ENCODE measurements at places on chromosomes 2 and 18. TPM values are rescaled to one million over a fixed set of nuclear protein-coding genes. Genes with fewer than 3 reads are reported as not detected.

Gene RAB27B
- 0.35 TPM for total RNA-seq

Gene RND3
- total RNA-seq = not detected

Gene CRACDL
- 0.59 TPM for total RNA-seq

Gene MC5R
- not detected for total RNA-seq

Gene ABCG5
- total RNA-seq = not detected

Gene SLC9A4
- 0.11 TPM for total RNA-seq

Gene SERPINB3
- total RNA-seq = not detected

GRCh38 chr2:138071720-138072719 lies 107.7 kb downstream of the HNMT start:
- no peaks in the 10 kb centered on the region for H3K4me1 ChIP-seq
- H3K27ac ChIP-seq = no peak overlapping the region
- H3K4me3 ChIP-seq = no peak overlapping the region
- H3K27me3 ChIP-seq = no peaks in the 10 kb centered on the region

- H3K4me1 ChIP-seq = peaks cover 6% of the 10 kb centered on the region
- no peak overlapping the region for H3K27ac ChIP-seq
- no peak overlapping the region for H3K4me3 ChIP-seq
- no peaks in the 10 kb centered on the region for H3K36me3 ChIP-seq
Observed at GRCh38 chr2:159118115-159118858, 149.8 kb downstream of the TANC1 start.

- no peak overlapping the region for H3K4me3 ChIP-seq
- H3K27me3 ChIP-seq = no peaks in the 10 kb centered on the region
- H3K36me3 ChIP-seq = no peaks in the 10 kb centered on the region
- no peak for DNase-seq
- peaks cover 2% of the 10 kb centered on the region for H3K4me1 ChIP-seq
Observed at GRCh38 chr2:159595410-159596046, 20.8 kb downstream of the BAZ2B start.

DNA sequence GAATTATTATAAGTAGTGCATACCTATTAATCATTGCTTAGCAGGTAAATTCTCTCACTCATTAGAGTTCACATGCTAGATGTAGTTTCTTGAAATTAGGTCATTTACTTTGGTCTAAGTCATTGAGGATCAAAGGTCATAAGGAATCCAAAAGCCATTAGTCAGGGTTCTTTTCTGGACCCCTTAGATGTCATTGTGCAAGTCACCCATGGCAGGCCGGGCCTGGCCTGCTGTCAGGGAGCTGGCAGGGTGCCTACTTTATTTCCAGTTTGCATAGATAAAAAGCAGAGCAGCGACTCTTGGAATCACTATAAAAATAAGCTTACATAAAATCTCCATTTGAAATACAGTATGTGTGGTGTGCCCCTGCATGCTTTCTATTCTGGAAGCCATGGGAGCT lies 91.3 kb downstream of the MEIS1 start:
- DNase-seq = no peak
- no peak overlapping the region for H3K27ac ChIP-seq
- peaks cover 4% of the 10 kb centered on the region for H3K27me3 ChIP-seq
- H3K4me3 ChIP-seq = no peak overlapping the region
- H3K36me3 ChIP-seq = no peaks in the 10 kb centered on the region
- no peaks in the 10 kb centered on the region for H3K4me1 ChIP-seq

GRCh38 chr2:29246383-29247300 lies 131.4 kb downstream of the CLIP4 start:
- H3K27me3 ChIP-seq = no peaks in the 10 kb centered on the region
- no peak overlapping the region for H3K27ac ChIP-seq
- no peaks in the 10 kb centered on the region for H3K4me1 ChIP-seq
- no peaks in the 10 kb centered on the region for H3K36me3 ChIP-seq
- no peak for DNase-seq

DNA sequence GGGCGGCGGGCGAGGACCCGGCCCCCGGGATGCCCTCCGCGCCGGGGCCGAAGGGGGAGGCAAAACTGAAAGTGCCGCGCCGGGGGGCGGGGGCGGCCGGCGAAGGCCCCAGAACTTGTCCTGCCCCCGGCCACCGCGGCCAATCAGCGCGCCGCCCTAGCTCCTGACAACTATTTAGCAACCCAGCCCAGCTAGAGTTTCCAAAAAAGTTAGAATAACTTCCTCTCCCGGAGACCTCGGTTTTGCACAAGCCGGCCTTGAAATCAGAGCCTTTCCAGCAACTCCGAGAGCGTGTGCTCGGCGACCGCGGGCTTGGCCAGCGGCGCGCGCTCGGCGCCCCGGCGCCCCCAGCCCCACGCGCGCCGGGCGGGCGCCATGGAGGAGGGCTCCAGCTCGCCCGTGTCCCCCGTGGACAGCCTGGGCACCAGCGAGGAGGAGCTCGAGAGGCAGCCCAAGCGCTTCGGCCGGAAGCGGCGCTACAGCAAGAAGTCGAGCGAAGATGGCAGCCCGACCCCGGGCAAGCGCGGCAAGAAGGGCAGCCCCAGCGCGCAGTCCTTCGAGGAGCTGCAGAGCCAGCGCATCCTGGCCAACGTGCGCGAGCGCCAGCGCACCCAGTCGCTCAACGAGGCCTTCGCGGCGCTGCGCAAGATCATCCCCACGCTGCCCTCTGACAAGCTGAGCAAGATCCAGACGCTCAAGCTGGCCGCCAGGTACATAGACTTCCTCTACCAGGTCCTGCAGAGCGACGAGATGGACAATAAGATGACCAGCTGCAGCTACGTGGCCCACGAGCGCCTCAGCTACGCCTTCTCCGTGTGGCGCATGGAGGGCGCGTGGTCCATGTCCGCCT lies at the start of gene TWIST2:
Gene TWIST2 (plus strand): TSS at position 245 of the 850 bp plus-strand sequence. CDS start 131 bp downstream, at position 376.
- H3K36me3 ChIP-seq = no peaks in the 10 kb centered on the region
- no peak within 1 kb of the TSS for H3K4me3 ChIP-seq
- DNase-seq = no peak
- H3K27me3 ChIP-seq = peaks cover 41% of the 10 kb centered on the region
- no peak within 1 kb of the TSS for H3K27ac ChIP-seq

GRCh38 chr2:194383401-194383800 lies 1273.6 kb upstream of the SLC39A10 start:
- H3K27me3 ChIP-seq = no peaks in the 10 kb centered on the region
- no peak overlapping the region for H3K4me3 ChIP-seq
- no peak overlapping the region for H3K27ac ChIP-seq
- no peaks in the 10 kb centered on the region for H3K36me3 ChIP-seq
- H3K4me1 ChIP-seq = no peaks in the 10 kb centered on the region
